MV-4-11 (cell line): ENCODE measurements at places on chromosomes 1 and 21.

DNA sequence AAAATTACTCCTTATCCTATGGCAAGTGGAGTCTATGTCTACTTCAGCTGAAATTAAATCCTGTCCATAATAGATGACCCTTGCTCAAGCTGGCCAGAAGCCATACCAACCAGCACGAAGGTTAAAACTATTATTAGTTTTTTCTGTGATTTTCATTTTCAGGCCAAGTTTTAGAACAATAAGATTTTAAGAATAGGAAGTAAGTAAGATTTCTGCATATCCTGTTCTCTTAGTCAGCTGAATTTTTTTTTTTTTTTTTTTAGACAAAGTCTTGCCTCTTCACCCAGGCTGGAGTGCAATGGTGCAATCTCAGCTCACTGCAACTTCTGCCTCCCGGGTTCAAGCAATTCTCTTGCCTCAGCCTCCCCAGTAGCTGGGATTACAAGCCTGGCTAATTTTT, 6.1 kb upstream of the RBP7 start:
- DNase-seq = peak; percentile 9

- DNase-seq = no peak
These were observed 8.8 kb upstream of the CTBS start for GRCh38 chr1:84582802-84583587.

DNA sequence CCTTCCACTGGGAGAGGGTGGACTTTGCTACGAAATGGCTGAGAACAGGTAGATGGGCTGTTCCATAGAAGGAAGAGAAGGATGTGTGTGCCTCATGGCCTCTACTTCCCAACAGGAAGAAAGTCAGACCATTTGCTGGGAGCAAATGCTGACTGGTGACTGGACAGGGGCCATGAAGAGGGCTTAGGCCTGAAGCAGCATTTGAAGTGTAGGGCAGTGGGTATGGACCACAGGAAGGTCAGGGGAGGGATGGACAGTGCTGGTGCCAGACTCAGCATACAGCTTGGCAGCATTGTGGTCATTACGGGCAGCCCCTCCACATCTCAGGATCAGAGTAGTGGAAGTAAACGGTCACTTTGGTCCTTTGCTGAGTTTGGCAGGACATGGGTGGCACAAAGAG, 275.7 kb downstream of the MATN1 start:
- no peak for DNase-seq

- no peak for DNase-seq
These were observed 1.8 kb downstream of the NIBAN1 start for GRCh38 chr1:184972315-184973055.

- no peak for DNase-seq
These were observed 1065.6 kb upstream of the TMPRSS15 start for GRCh38 chr21:19468991-19469715.

DNA sequence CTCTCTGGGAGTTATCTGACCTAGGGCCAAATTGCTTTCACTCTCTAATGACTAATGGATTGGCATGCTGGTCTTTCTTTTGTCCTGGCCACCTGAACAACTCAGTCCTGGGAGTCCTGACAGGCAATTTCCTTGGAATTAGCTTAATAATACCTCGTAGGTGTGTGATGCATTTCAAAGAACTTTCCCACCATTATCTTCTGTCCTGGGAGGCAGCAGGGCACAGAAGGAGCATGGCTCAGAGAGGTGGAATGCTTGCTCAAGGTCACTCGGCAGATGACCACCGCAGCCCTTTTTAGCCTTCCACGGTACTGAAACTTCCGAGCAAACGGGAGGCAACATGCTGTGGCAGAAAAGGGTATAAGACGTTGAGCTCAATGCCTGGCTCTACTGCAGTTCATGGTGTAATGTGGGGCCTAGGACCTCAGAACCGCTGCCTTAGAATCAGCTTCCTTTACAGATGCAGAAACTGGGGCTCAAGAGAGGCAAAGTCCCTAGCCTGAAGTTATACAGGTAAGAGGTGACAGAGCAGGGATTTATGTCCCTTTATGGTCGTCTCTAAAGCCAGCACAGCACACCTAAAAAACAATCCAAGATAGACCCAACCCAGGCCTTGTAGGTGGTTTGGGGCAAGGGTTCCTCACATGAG, 3.2 kb downstream of the ID3 start:
- DNase-seq = no peak

DNA sequence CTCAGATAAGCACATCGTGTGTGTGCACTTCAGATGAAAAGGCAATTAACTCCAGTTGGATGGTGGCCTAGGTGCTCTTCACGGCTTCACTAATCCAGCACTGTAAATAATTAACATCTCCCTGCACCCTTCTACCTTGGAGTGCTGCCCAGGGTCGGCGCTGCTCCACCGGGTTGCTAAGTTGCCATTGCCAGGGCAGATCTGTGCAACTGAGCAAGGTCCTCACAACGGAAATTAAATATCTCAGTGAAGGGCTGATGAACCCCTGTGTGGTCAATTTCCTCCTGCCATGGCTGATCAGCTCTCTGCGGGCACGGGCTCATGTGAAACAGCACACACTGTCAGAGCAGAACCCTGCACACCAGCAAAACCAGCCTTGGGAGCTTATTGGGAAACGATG, 63.2 kb downstream of the SYDE2 start:
- DNase-seq = no peak

GRCh38 chr1:177410179-177410766, 239.5 kb downstream of the BRINP2 start:
- DNase-seq = no peak

DNA sequence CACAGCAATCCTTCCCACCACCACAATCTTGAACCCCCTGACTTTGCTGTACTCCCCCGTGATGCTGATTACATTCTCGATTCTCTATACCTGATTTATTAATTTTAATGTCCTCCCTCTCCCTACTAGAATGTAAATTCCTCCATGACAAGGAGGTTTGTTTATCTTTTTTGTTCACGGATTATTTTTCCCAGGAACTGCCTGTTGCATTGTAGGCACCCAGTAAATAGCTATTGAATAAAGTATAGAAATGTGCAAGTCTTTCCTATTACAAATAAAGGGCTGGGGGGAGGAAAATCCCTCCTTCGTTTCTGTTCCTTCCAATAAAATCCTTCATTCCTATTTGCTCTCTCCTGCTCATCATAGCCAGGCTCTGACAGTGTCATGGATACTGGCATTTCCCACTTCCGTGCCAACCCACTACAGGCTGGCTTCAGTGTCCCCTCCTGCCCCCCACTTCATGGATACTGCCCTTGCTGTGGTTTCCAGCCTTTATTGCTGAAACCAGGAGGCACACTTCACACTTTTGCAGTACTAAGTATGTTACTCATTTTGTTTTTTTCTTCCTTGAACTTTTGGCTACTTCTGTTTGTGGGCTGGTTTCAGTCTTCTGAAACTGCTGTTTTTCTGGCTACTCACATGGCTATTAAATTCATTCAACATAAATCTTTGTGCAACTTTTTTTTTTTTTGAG, 7.5 kb downstream of the KIF1B start:
- peak; percentile 82 for DNase-seq

- no peak for DNase-seq
These were observed 9.0 kb upstream of the IFFO2 start for GRCh38 chr1:18965206-18966173.

DNA sequence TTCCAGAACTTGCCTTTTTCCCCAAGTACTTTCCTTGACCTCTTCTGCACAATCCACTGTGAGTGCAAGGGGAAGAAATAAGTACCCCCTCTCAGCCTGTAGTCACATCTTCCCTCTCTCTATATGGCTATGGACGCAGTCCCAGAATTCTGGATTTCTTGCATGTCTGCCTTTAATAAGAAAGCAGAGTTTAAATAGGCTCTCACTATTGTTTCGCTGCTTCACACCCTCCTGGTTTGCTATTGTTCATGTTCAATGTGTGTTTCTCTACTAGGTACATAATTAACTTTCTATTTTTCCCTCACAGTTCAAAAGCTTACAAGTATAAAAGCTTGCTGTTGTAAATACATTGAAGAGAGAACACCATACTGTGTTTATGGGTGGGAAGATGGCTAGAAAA, 181.5 kb upstream of the C1orf105 start:
- no peak for DNase-seq

GRCh38 chr1:19478322-19478721, 7.0 kb downstream of the CAPZB start:
- DNase-seq = peak; percentile 26

GRCh38 chr1:179230251-179230650, 774 bp upstream of the ABL2 start:
- no peak for DNase-seq
